ENCODE measurements at places on chromosomes 4 and X.
A peak's percentile ranks its signal among the peaks of the same experiment; 100 is the strongest.

DNA sequence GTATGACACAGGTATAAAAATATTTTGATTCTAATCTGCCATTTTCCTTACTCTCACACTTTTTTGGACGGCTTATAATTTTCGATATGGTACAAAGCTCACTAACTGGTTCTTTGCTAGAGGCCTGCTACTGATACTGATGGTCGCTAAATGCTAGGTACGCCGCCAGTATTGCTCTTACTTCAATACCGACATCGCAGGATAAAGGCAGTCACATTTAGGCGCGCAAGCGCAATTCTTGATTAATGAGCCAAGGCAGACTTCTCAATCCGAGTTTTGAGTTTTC lies 557 bp upstream of the USP38 start:
- no peaks in the 10 kb centered on the region for H3K27me3 ChIP-seq
- H3K36me3 ChIP-seq: no peaks in the 10 kb centered on the region
- peak overlapping the region; percentile 97 for H3K4me3 ChIP-seq
- H3K27ac ChIP-seq: peak overlapping the region; percentile 95
- peaks cover 35% of the 10 kb centered on the region for H3K4me1 ChIP-seq

GRCh38 chrX:137428766-137429591 lies 136.9 kb upstream of the ZIC3 start:
- H3K27me3 ChIP-seq: peaks cover 68% of the 10 kb centered on the region
- H3K36me3 ChIP-seq: no peaks in the 10 kb centered on the region
- no peak overlapping the region for H3K27ac ChIP-seq
- peaks cover 5% of the 10 kb centered on the region for H3K4me1 ChIP-seq

GRCh38 chr4:173486714-173487392 lies 43.2 kb downstream of the HAND2 start:
- H3K27me3 ChIP-seq: peaks cover 6% of the 10 kb centered on the region
- H3K27ac ChIP-seq: no peak overlapping the region
- H3K36me3 ChIP-seq: no peaks in the 10 kb centered on the region
- no peak for DNase-seq
- H3K4me1 ChIP-seq: no peaks in the 10 kb centered on the region

DNA sequence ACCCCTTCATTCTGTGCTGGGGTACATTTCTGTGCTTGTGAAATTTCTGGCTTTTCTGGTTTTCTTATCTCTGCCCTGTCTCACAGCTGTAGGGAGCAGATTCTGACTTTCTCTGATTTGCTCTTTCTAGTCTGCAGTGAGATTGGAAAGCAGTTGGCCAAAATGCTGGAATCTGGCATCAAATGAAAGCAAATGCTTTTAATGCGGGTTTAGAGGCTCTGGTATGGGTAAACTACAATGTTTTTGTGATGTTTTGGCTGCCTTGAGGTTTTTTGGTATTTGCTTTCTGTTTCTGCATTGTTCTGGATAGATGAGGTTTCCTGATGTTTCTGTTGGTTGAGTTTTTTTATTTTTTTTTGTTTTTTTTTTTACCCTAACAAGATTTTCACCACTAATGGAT lies 23.8 kb downstream of the SMIM20 start:
- peaks cover 12% of the 10 kb centered on the region for H3K4me1 ChIP-seq
- H3K27me3 ChIP-seq: no peaks in the 10 kb centered on the region
- peak overlapping the region; percentile 37 for H3K27ac ChIP-seq
- H3K36me3 ChIP-seq: no peaks in the 10 kb centered on the region

- DNase-seq: no peak
- H3K4me1 ChIP-seq: peaks cover 19% of the 10 kb centered on the region
- no peak overlapping the region for H3K4me3 ChIP-seq
- peaks cover 21% of the 10 kb centered on the region for H3K27me3 ChIP-seq
- peaks cover 2% of the 10 kb centered on the region for H3K36me3 ChIP-seq
Observed at GRCh38 chr4:27048429-27049238, 188.0 kb downstream of the STIM2 start.

GRCh38 chr4:87521757-87522374 lies 7.3 kb downstream of the SPARCL1 start:
- no peak for DNase-seq
- H3K4me1 ChIP-seq: peaks cover 4% of the 10 kb centered on the region
- no peak overlapping the region for H3K27ac ChIP-seq
- no peak overlapping the region for H3K4me3 ChIP-seq

DNA sequence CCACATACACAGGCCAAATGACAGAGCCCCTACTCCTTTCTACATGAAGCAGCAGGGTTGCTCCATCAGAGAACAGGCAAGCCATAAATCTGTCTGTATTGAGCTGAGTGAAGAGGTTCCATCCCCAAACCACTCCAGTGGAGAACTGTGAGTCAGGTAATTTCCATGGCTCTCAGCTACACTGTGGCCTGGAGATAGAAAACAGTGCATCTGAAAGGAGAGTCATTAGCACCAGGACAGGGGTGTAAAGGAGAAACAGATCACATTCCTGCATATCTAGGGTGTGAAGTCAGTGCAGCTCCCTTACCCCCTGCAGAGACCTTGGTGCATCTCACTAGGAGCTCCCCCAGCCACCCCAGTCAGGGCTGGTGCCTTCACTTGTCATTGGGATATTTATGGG lies 314.7 kb downstream of the CHIC1 start:
- no peaks in the 10 kb centered on the region for H3K36me3 ChIP-seq
- no peaks in the 10 kb centered on the region for H3K27me3 ChIP-seq
- no peak overlapping the region for H3K4me3 ChIP-seq
- no peaks in the 10 kb centered on the region for H3K4me1 ChIP-seq
- no peak overlapping the region for H3K27ac ChIP-seq

DNA sequence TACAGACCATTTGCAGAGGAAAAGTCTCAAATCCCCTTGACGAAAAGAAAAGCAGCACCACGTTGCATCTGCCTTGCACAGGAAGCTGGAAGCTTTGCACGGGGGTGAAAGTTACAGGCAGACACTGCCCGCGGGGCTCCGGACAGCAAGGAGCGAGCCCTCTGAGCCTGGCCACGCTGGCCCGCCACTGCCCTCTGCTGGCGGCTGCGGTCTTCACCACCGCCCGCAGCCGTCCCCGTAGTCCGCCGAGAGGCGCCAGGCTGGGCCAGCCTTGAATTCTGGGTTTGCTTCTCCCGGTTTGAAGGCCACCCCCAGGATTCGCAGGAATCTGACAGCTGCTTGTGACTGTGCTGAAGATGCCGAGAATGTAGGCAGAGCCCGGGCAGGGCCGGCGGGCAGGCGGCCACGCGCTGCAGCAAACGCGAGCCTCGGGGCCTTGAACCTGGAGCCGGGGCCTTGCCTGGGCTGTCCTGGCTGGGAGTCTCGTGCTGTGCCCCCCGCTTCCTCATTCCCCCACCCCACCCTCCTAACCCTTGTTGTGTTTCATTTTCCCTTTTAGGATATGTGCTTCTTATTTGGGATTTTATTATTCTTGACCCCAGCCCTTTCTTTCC lies 49.2 kb downstream of the ENPP6 start:
- peaks cover 73% of the 10 kb centered on the region for H3K27me3 ChIP-seq
- H3K36me3 ChIP-seq: no peaks in the 10 kb centered on the region
- H3K27ac ChIP-seq: no peak overlapping the region
- peaks cover 2% of the 10 kb centered on the region for H3K4me1 ChIP-seq
- DNase-seq: peak; percentile 74

GRCh38 chrX:111100191-111100590 lies 4.2 kb downstream of the PAK3 start:
- H3K27me3 ChIP-seq: peaks cover 16% of the 10 kb centered on the region
- H3K4me3 ChIP-seq: no peak overlapping the region
- H3K36me3 ChIP-seq: no peaks in the 10 kb centered on the region

- no peak overlapping the region for H3K27ac ChIP-seq
- no peak overlapping the region for H3K4me3 ChIP-seq
- DNase-seq: no peak
- no peaks in the 10 kb centered on the region for H3K27me3 ChIP-seq
Observed at GRCh38 chrX:13430136-13430827, 110.4 kb upstream of the ATXN3L start.

GRCh38 chr4:8473920-8474590 lies 33.5 kb downstream of the TRMT44 start:
- peaks cover 7% of the 10 kb centered on the region for H3K36me3 ChIP-seq
- no peaks in the 10 kb centered on the region for H3K27me3 ChIP-seq
- H3K27ac ChIP-seq: peak overlapping the region; percentile 37

GRCh38 chr4:95363966-95364365 lies 184.8 kb downstream of the UNC5C start:
- DNase-seq: no peak
- H3K4me1 ChIP-seq: peaks cover 25% of the 10 kb centered on the region
- H3K27me3 ChIP-seq: no peaks in the 10 kb centered on the region
- no peak overlapping the region for H3K4me3 ChIP-seq

GRCh38 chr4:162871990-162872389 lies 294.7 kb downstream of the NAF1 start:
- H3K4me3 ChIP-seq: no peak overlapping the region
- no peaks in the 10 kb centered on the region for H3K36me3 ChIP-seq

- peaks cover 25% of the 10 kb centered on the region for H3K36me3 ChIP-seq
- no peak overlapping the region for H3K27ac ChIP-seq
- no peak overlapping the region for H3K4me3 ChIP-seq
Observed at GRCh38 chr4:38030023-38030422, 69.8 kb downstream of the PTTG2 start.

GRCh38 chr4:110518889-110519490 lies 43.0 kb downstream of the ENPEP start:
- no peak overlapping the region for H3K4me3 ChIP-seq
- no peak for DNase-seq
- no peaks in the 10 kb centered on the region for H3K27me3 ChIP-seq
- no peaks in the 10 kb centered on the region for H3K4me1 ChIP-seq

DNA sequence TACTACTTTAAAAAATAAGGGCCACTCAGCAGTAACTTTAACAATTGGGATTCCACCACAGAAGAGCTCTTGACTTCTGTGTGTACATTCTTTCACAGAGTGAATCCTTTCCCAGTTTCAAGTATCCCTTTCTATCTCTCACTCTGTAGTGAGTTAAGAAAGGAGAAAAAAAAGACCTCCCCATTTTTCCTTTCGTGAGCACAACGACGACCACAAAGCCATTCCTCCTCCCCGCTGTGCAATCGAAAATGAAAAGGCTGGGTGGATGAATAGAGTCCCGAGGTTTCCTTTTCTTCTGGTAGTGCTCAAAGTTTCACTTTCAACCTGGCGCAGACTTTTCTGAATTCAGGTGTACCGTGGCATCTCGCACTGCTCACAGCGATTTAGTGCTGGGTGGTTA lies 58.0 kb downstream of the TAB3 start:
- no peak overlapping the region for H3K4me3 ChIP-seq
- no peaks in the 10 kb centered on the region for H3K4me1 ChIP-seq
- peaks cover 16% of the 10 kb centered on the region for H3K36me3 ChIP-seq
- H3K27ac ChIP-seq: no peak overlapping the region
- DNase-seq: no peak
- no peaks in the 10 kb centered on the region for H3K27me3 ChIP-seq

DNA sequence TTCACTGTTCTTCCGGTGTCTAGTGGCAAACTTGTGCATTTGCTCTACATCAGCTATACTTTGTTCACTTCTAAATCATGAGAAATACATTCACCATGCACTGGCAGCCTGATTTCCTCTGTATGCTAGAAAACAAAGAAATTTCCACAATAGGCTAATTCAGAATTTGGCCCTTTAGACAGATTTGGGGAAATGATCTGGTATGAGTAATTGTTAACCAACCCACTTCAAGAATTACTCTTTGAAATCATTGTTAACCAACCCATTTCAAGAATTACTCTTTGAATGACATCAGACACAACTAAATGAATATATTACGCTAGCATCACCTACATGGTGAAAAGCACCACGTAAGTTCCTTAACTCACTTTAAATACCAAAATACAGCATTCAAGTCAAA lies 14.6 kb downstream of the APBB2 start:
- no peak overlapping the region for H3K4me3 ChIP-seq
- H3K27me3 ChIP-seq: no peaks in the 10 kb centered on the region
- no peak for DNase-seq
- no peak overlapping the region for H3K27ac ChIP-seq

- H3K4me1 ChIP-seq: peaks cover 10% of the 10 kb centered on the region
- H3K27ac ChIP-seq: no peak overlapping the region
- H3K4me3 ChIP-seq: no peak overlapping the region
- DNase-seq: no peak
Observed at GRCh38 chr4:40865696-40866095, 115.9 kb downstream of the NSUN7 start.

DNA sequence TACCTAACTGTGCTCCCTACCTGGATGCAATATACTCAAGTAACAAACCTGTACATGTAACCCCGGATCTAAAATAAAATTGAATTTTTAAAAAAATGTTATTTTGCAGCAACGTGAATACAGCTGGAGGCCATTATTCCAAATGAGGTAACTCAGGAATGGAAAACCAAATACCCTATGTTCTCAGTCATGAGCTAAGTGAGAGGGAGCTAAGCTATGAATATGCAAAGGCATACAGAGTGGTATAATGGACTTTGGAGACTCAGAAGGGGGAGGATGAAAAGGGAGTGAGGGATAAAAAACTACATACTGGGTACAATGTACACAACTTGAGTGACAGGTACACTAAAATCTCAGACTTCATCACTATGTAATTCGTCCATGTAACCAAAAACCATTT lies 78.6 kb downstream of the CENPC start:
- H3K27me3 ChIP-seq: no peaks in the 10 kb centered on the region
- H3K36me3 ChIP-seq: peaks cover 4% of the 10 kb centered on the region

GRCh38 chrX:154472685-154473632 lies 6.1 kb downstream of the LAGE3 start:
- no peak overlapping the region for H3K4me3 ChIP-seq
- no peaks in the 10 kb centered on the region for H3K4me1 ChIP-seq
- peaks cover 6% of the 10 kb centered on the region for H3K36me3 ChIP-seq
- H3K27me3 ChIP-seq: no peaks in the 10 kb centered on the region
- DNase-seq: no peak
- H3K27ac ChIP-seq: no peak overlapping the region

GRCh38 chr4:30721185-30722091 lies 1.3 kb downstream of the PCDH7 start:
- peak overlapping the region; percentile 93 for H3K27ac ChIP-seq
- DNase-seq: peak; percentile 61
- H3K4me3 ChIP-seq: peak overlapping the region; percentile 82

- no peak overlapping the region for H3K4me3 ChIP-seq
- no peak overlapping the region for H3K27ac ChIP-seq
- no peak for DNase-seq
- no peaks in the 10 kb centered on the region for H3K27me3 ChIP-seq
- H3K36me3 ChIP-seq: no peaks in the 10 kb centered on the region
Observed at GRCh38 chrX:114152130-114152529, 431.8 kb upstream of the HTR2C start.

DNA sequence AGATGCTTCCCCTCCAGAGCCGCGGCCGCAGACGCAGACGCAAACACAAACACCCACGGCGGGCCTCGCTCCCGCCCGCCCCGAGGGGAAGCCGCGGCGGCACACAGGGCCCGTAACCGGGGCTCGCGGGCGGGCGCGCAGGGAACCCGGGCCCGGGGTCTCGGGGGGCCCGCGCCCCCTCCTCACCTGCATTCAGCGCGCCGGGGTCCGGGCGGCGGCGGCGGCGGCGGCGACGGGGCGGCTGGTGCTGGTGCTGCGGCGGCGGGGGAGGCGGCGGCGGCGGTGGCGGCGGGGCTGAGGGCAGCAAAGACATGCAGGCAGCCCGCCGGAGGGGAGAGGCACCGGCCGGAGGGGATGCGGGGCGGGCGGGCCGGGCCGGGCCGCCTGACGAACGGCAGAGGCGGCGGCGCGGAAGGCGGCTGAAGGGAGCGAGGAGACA lies 255 bp upstream of the CNOT6L start:
- peaks cover 28% of the 10 kb centered on the region for H3K4me1 ChIP-seq
- peaks cover 2% of the 10 kb centered on the region for H3K36me3 ChIP-seq
- H3K27ac ChIP-seq: peak overlapping the region; percentile 100
- no peaks in the 10 kb centered on the region for H3K27me3 ChIP-seq
- H3K4me3 ChIP-seq: peak overlapping the region; percentile 100
